ENCODE measurements at places on chromosomes 6 and 20. TPM values are rescaled to one million over a fixed set of nuclear protein-coding genes. Genes with fewer than 3 reads are reported as not detected.

DNA sequence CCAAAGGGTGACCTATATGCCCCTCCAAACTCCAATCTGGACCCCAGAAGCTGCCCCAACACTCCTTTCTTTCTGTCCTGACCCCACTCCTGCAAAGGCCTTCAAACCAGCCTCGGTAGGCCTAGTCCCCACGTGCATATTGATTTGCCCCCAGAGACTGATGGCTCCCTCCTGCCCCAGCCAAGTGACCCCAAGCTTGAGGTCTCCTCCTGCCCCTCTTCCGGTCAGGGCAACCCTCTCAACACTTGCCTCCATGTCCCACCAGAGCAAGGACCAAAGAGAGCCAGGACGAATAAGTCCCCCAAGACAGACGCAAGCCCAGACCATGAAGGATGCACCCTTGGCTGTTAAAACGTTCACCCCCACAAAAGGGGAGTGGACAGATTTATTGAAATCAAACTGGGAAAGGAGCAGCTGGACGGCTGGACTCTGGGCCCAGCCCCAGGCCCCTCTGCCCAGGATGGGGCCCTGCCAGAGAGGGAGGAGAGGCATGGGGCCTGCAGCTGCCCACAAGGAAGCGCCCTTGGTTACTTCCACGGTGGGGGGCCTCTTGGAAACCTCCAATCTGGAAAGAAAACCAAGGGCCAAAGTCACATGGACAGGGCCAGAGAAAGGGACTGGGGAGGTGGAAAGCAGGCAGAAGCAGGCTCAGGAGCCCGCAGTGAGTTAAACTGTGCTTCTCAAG lies 2.4 kb upstream of the SPEF1 start:
- no peak for DNase-seq

GRCh38 chr6:12548526-12548925 lies 168.0 kb upstream of the PHACTR1 start:
- no peak for DNase-seq

CFB gene
- not detected for total RNA-seq

TGM3 gene
- 0.10 TPM for total RNA-seq

CST7 gene
- not detected for total RNA-seq

PACSIN1 gene
- total RNA-seq = 0.20 TPM

DNA sequence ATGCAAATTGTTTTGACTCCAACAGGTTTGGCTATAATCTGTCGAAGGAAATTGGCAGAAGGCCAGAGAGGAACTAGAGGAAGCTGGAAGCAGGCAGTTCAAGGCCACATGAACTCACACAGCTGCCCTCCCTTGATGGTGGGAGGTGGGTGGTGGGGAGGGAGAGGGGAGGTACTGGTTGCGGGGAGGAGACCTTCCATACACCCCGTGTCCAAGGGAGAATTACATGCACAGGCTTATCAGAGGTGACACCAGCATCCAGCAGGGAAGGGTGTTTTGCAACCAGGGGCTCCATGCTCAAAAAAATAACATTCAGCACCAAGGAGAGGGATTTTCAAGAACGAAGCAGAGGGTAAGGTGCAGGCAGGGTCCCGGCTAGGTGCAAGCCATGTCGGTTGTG lies 9.1 kb downstream of the PRND start:
- DNase-seq = no peak

DNA sequence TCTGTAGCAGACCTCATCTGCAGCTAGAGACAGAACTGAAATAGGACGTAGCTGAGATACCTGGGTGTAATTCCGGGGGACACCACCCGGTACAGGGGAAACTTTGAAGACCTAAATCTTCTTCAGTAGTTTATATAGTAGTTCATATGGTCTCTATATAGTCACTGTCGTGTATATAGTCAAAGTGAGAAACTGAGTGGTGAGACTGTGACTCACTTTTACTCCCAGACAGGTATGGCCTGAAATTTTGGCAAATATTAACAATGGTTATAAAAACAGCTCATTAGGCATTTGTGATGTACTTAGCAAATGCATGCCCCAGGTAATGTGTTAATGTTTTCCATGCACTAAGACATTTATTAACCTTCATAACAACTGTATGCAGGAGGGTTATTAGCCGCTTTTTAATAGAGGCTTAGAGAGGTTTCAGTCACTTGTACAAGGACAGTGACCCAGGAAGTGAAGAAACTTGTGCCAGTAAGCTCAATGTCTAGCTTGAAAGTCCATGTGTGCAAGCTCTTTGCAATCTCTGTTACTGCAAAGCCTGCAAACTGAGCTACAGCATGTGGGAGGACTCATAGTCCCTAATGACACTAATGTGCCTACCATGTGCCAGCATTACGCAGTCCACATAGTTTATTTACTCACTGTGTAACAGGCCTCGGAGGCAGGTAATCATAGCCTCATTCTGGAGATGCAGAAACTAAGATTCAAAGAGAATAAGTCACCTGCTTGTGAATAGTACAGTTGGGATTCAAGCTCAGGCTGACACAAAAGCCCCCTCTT lies 165.4 kb upstream of the CHD6 start:
- DNase-seq = no peak

DNA sequence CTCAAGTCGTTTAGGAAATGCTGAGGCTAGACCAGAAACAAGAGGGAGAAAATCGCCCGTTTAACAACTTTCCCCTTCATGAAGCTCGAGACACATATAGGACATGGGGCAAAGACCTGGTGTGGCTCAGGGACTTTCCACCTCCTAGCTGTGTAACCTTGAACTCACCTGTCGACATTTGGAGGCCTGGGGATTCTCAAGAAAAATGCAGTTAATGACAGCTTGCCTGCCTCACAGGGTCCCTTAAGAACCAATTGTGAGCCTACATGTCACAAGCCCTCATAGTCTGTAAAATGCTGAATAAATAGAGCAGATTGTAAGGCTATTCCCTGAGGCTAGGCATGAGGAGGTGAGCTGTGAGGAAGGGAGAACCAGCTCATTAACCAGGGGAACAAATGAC lies 35.1 kb downstream of the MGME1 start:
- DNase-seq = no peak

DNA sequence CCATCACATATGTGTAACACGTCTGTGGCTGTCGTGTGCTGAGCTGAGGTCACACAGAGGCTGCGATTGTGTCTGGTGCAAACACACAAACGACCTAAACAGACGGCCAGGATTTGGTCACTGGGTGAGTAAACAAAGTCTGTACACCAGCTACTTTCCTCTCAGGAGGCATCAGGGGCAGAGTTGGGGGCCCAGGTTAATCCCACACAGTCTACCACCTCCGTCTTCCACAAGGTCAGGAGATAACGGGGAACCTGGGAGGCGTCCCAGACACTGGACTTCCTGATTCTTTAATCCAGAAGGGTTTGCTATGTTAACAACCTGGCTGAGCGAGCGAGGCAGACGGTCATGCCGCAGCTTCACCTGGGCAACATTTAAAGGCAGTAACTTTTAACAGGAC lies 1.5 kb downstream of the DACT2 start:
- DNase-seq = no peak

DNA sequence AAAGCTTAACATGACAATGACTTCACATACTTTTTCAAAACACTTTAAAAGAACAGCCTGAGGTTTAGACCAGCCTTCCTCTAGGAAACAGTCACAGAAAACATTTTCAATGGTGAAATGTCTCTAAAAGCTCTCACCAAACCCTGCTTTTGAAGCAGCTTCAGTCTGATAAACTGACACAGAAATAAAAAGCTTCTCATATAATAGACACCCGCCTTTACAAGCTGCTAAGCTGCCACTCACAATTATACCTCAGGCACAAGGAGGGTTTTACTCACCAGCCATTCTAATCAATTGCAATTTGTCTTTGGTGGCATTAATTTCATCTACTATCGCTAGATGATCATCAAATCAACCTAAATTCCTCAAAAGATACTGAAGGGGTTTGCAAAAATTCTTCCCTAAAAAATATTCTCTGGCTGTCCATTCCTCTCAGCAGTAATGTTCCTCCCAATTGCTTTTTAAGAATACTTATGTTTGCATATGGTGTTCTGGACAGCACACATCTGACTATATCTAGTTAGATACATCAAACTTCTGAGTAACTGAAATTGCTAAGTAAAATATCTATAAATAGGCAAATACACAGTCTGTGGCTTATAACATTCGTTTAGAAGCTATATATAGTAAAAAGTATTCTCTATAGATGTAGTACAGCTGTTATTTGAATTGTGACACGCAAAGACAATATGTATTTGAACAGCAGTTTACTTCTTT lies 29.4 kb downstream of the KIF13A start:
- no peak for DNase-seq

NRN1 gene
- 7.4 TPM for total RNA-seq

DNA sequence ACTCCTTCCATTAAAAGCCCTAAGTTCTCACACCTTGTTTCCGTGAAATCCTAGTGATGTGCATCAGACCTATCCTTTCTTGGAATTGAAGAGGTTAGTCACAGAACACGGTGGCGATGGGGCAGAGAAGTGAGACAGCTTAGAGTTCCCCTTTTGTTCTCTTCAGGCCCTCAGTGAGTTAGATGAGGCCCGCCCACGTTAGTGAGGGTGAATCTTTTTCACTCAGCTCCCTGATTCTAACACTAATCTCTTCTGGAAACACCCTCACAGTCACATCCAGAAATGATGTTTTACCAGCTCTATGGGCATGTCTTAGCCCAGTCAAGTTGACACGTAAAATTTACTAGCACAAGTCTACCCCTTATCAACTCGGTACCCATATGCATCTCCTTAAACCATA lies 172.7 kb upstream of the NOX3 start:
- no peak for DNase-seq

- DNase-seq = no peak
Measured at GRCh38 chr6:105988812-105989577, 97.1 kb upstream of the PRDM1 start.

GRCh38 chr6:153207006-153207405 lies 75.9 kb upstream of the RGS17 start:
- DNase-seq = no peak

HLA-DRB5 gene
- 0.20 TPM for total RNA-seq
